Activated naive CD8-positive, alpha-beta T cell treated with anti-CD3 and anti-CD28 coated beads, Interleukin-2, amount 50 U/mL, for 24 hours (primary cell): ENCODE measurements at places on chromosomes 7 and 10.
A peak's percentile ranks its signal among the peaks of the same experiment; 100 is the strongest.

- no peak for DNase-seq
Observed at GRCh38 chr10:125024497-125025234, 82.7 kb downstream of the ZRANB1 start.

GRCh38 chr10:5041471-5042023, 37.9 kb upstream of the AKR1C2 start:
- DNase-seq = no peak

DNA sequence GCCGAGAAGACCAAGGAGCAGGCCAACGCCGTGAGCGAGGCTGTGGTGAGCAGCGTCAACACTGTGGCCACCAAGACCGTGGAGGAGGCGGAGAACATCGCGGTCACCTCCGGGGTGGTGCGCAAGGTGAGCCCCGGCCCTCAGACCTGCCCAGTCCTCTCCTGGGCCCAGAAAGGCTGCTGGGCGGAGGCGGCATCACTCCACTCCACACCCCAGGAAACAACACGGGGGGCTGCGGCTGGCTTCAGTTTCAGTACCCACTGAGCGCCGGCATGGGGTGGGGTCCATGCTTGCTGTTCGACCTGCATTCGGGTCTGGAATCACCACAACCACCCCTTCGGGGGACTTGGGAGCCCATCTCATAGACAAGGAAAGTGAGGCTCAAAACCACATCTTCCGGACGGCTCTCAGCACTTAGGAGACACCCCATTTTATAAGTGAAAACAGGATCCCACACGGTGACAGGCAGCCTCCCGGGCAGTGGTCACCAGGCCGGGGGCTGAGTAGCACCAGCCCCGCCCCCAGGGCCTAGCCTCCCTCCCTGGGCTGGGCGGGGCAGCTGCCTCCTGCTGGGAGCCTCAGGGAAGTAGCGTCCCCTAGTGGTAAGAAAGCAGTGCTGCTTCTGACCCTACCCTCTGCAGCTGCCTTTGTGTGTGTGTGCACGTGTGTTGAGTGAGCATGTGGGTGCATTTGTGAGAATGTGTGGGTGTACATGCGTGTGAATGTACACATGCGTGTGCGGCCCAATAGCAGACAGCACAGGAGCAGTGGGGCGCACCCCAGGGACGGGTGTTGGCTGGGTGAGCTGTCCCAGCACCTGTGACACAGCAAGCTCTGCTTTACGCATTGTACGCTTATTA, 1.8 kb downstream of the SNCG start:
- peak; percentile 44 for DNase-seq

DNA sequence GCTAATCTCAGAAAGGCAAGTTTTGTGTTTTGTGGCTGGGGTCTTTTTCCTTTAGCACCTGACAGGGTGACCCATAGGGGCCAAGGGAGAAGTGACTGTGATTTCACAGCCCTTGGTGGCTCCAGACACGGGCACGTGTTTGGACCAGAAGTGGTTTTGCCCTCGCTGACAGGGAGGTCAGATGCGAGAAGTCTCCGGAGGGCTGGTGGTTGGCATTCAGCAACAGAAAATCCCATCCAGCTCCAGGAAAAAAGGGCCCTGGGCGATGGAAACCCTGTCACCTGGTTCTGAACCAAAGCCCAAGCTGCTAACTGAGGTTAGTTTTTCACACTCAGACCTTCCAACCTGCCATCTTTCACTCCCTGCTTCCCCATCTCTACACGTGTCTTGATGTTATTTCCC, 272.9 kb downstream of the TRIL start:
- no peak for DNase-seq

- no peak for DNase-seq
Observed at GRCh38 chr7:13826752-13827151, 162.7 kb downstream of the ETV1 start.

GRCh38 chr7:100126931-100127865, at the start of gene MBLAC1:
MBLAC1 (plus strand) TSS chr7:100126967; CDS start chr7:100127396, 429 bp downstream.
- DNase-seq = peak; percentile 90

DNA sequence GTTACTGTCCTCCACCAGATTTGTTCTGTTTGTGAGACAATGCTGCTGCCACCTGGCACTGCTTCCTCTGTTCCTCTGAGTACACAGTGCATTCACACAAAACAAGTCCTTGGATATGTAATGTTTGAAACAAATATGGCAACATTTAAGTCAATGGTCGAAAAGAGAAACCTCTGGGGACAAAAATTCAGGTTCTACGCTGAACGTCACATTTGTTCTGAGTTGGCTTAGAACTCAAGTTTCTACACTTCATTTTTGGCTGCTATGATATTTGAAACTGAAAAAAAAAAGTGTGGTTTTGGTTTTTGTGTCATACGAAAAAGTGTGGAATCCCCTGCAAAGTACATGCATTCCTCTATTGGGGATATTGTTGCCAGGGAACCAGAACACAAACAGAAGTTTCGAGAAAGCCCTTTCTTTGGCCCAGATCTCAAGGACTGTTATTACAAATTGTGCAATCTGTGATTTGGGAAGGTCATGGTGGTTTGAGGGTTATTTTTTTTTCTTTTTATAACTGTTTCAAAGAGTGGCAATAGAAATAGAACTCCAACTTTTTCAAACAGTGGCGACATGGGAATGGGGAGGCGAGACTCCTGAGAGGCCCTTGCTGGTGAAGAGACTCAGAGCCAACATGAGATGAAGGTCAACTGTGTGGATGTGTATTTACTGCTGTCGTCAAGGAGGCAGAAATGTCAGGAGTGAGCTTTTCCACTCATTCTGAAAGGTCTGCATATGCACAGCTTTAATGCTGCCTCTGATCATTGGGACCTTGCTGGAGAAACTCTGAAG, 127.5 kb downstream of the CUBN start:
- DNase-seq = peak; percentile 28

DNA sequence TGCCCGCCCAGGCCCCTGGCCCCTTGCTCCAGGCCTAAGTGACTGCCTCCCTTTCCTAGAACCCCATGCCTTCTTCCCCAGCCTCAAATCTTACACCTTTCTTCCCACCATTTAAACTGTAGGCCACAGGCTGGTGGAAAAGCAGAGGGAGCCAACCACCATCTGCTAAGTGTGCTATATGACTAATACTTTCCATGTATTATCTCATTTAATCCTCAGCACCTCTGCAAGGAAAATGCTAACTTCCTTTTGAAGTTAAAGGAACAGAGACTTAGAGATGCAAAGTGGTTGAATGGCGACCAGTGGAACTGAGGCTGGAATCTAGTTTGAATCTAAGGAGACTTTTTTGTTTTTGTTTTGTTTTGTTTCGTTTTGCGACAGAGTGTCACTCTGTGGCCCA, 17.8 kb upstream of the MTPAP start:
- DNase-seq = no peak

DNA sequence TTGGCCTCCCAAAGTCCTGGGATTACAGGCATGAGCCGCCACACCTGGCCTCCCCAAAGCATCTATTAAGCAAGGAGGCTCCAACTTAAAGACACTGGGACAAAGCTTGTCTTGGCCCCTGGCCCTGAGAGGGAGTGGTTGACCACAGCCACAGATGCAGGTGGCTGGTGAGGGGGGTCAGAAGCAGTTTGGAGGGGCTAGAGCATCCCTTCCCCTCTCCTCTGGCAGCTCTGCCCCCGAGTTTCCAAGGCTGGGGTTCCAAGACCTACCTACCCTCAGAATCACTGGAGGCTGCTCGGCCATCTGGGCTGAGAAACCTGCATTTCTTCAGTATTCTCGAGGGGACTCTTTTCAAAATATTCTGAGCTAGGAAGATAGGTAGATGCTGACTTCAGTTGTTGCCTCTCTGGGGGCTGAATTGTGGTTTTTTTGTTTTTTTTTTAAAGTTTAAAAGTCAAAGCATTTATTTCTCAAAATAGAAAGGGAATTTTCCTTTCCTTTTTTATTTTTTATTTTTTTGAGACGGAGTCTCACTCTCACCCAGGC, 32.6 kb downstream of the DDIT4 start:
- DNase-seq = no peak

- DNase-seq = no peak
Observed at GRCh38 chr10:132748545-132749370, 37.2 kb downstream of the NKX6-2 start.

GRCh38 chr10:124053971-124054370, 39.4 kb downstream of the CHST15 start:
- no peak for DNase-seq

GRCh38 chr7:157885140-157885539, 548.3 kb downstream of the DNAJB6 start:
- no peak for DNase-seq

GRCh38 chr10:10845826-10846503, 171.7 kb upstream of the CELF2 start:
- DNase-seq = no peak
